Spinal cord (tissue), 10 donors: ENCODE measurements at places on chromosomes 6 and 20.

DNA sequence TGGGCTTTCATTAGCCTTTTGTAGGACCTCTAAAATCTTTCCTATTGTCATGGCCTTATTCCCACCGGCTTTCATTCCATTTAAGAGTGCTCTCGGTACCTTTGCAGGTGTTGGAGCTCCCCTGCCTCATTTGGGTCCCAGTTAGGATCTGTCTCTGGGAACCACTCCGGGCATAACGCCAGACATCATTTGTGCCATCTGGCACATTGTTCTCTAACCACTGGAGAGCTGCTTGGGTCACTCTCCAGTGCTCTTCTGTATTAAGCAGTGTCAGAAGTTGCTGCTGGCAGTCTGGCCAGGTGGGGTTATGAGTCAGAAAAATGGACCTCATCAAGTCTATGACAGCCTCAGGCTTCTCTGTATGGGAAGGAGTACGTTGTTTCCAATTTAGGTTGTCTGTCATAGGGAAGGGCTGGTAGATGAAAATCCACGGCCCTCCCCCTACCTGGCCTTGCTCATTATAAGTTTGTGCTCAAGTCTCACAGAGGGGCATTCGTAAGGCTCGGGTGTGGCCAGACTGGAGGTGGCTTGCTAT, 62.9 kb upstream of the MOCS1 start:
- no peak for DNase-seq

DNA sequence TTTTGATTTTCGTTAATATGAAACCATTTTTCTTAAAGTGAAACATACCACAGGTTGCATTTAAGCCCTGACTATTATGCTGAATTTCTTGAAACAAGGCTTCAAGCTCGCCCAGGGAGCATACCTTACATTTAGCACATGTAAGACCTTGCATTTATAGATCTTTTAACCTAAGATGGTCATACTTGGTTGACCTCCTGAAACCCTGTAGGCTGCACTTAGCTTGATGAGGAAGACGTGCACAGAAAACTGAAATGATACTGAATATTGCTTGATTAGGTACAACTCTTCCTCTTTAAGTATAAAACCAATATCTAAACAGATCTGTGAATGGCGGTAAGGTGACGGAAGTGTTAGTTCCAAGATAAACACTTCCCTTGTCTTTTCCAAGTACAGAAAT, 82.2 kb downstream of the CTNNBL1 start:
- DNase-seq: no peak

- DNase-seq: no peak
These were observed 491.4 kb downstream of the LMBRD1 start for GRCh38 chr6:69305456-69305855.

GRCh38 chr6:125793280-125793679, 2.5 kb downstream of the NCOA7 start:
- DNase-seq: no peak

DNA sequence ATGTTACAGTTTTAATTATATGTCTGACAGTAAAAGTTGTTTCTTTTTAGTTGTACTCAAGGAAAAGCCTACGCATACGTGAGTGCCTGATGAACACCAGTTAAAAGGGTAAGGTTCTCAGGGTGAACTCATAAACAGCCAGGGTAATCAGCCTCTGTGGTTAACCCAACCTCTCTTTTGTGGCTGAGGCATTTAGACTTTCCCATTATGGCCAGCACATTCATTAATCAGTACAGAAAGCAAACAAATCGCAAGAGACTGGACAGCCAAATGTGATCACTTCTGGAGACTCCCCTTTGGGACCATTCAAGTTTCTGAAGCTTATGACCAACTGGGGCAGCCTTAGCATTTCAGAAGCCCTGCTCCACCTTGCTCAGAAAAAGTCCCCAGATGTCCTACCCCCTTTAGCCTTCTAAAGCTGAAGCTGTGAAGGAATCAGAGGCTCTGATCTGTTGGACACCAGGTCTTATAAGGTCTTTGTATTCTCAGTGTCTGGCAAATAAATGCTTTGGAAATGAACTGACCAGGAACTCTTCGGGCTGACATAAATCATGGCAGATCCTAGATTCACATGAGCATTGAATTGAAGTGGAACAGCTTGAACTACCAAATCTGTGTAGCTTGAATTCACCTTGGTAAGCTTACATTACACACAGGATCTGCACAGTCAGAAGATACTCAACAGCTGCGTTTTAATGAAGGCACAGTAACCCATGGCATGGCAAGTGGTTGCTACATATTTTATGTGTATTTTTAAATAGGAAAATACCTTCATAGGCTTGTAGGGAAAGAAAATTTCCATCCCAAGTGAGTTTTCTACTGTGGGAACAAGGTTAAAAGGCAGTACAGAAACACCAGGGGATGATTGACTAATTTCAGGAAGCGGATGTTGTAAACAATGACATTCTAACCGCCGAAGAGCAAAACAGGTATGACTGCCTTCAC, 18.7 kb downstream of the IL20RA start:
- no peak for DNase-seq

DNA sequence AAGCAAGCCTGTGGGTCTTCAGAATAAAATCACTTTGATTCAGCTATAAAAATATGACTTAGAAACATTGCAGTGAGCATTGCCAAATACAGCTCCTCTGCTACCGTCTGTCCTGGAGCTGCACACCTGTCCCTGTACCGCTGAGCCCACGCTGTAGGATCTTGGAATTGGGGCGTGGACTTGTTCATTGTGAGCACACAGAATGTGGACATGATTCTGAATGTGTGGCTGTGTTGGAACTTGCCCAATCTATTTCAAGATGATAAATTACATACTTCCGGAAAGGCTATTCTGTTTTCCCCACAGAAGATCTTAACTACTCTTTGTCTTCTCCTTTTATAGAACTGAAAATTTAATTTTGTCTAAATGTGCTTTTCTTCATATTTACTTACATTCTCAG, 107.3 kb downstream of the UST start:
- DNase-seq: no peak

DNA sequence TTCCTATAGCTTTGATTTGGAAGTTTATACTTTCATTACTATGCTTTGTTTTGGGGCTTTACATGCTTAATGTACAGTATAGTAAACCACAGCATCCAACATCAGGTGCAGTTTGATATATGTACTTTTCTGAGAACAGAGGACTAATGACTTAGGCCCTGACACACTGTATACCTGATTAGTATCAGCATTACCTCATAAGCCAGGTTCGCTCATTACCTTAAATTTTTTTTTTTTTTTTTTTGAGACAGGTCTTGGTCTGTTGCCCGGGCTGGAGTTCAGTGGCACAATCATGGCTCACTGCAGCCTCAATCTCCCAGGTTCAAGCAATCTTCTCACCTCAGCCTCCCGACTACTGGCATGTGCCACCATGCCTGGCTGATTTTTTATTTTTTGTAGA, 28.4 kb downstream of the CD109 start:
- no peak for DNase-seq

- no peak for DNase-seq
These were observed 43.8 kb downstream of the ISM1 start for GRCh38 chr20:13264907-13265306.

- DNase-seq: no peak
These were observed 49.9 kb downstream of the CDH4 start for GRCh38 chr20:61301711-61302525.

GRCh38 chr6:101700655-101701054, 307.1 kb downstream of the GRIK2 start:
- no peak for DNase-seq

GRCh38 chr6:122817766-122818165, 28.7 kb downstream of the SMPDL3A start:
- no peak for DNase-seq

DNA sequence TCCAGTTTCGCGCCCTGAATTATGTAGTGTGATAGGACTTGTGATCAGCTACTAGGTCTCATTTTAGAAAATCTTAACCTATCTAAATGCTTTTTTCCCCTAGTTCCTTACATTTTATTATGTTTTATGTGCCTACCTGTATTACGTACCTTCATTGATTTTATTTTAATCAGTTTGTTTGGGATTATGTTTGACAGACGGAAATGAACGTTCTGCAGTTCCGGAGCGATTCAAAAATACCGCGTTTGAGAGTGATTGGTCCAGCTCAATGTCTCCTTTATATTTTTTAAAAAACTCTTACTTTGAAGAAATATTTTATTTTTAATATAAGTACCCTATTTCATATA, 114.3 kb upstream of the BTN3A2 start:
- peak; percentile 87 for DNase-seq

- DNase-seq: no peak
These were observed 346.2 kb upstream of the MMS22L start for GRCh38 chr6:97629180-97629579.

DNA sequence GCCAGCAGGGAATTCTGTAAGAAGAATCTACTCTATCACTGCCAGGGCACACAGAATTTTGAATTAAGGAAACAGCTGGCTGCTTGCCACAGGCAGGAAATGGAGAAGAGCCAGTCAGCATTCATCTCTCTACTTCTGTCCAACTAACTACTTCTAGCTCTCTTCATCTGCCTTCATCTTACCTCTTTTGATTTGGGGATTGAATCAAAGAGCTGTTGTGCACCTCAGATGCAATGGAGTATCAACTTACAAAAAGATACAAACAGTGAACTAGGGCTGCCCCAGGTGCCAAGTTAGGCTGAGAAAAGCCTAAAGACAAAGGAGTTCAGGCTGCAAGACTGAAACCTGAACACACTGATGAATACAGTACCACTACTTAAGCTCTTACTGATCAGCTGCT, 82.0 kb downstream of the PTPRK start:
- DNase-seq: no peak

GRCh38 chr6:49866485-49866943, at the start of gene CRISP1:
CRISP1 (minus strand) TSS chr6:49866535; CDS start chr6:49857400, 9,135 bp downstream.
- no peak for DNase-seq

GRCh38 chr20:52747845-52748284, 224.3 kb upstream of the TSHZ2 start:
- DNase-seq: no peak

- no peak for DNase-seq
These were observed 5.0 kb downstream of the GCNT2 start for GRCh38 chr6:10526156-10526555.

DNA sequence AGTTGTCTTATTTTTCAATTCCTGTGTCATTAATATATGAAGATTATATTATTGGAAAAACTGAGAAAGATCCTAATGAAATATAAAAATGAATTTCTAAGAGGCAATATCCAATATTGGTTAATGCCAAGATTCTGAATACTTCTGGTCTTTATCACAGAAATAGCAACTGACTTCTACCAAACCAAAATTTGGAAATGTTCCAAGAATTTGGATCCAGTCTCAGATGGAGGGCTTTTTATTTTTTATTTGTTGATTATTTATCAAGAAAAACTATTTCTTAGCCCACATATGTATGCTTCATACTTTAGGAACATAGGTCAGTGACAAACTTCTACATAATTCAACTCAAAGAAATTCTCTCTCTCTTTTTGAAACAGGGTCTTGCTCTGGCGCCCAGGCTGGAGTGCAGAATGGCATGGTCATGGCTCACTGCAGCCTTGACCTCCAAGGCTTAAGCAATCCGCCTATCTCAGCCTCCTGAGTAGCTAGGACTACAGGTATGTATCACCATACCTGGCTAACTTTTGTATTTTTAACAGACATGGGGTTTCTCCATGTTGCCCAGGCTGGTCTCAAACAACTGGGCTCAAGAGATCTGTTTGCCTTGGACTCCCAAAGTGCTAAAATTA, 13.1 kb downstream of the NUP43 start:
- no peak for DNase-seq

DNA sequence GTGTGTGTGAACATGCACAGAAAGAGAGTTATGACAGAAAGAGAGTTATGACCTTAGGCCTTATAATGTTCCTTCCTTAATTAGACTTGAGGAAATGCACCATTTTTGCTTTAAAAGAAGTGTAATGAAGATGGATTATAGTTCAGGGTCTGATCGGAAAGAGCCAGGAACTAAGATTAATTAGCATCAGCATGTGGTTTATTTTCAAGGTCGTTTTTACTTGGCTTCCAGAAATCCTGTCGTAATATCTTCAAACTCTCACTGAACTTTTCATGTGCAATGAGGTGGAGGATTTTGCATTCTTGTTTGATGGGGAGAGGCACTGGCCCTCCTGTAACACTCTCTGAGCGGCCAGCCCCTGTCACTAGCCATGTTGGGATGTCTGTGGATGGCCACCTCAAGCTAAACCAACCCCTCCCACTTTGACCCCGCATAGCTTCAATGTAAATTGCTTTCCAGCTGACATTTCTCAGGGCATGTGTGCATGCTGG, 116.8 kb downstream of the CDC5L start:
- no peak for DNase-seq

GRCh38 chr6:11853678-11854407, 75.2 kb upstream of the ADTRP start:
- no peak for DNase-seq

DNA sequence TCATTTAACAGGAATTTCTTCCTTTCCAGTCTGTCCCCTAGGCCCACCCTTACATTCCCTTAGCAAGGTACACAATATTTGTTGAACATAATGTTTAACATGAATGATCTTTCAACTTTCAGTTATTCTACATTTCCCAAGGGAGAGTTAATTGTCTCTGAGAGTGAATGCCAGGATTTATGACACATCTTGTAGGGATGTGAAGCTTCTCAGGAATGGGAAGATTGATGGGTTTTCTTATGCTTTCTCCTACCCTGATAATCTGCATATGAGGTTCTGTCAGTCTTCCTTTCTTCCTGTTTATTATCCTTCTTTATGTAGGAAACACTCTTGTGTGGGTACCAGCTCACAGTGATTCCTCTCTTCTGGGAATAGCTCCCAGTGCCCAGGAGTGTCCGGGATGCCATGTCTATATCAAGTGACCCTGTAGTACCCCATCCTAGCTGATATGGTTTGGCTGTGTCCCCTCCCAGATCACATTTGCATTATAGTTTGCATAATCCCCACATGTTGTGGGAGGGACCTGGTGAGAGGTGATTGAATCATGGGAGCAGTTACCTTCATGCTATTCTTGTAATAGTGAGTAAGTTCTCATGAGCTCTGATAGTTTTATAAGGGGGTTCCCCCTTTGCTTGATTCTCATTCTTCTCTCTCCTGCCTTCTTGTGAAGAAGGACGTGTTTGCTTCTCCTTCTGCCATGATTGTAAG, 7.1 kb upstream of the FYN start:
- no peak for DNase-seq

DNA sequence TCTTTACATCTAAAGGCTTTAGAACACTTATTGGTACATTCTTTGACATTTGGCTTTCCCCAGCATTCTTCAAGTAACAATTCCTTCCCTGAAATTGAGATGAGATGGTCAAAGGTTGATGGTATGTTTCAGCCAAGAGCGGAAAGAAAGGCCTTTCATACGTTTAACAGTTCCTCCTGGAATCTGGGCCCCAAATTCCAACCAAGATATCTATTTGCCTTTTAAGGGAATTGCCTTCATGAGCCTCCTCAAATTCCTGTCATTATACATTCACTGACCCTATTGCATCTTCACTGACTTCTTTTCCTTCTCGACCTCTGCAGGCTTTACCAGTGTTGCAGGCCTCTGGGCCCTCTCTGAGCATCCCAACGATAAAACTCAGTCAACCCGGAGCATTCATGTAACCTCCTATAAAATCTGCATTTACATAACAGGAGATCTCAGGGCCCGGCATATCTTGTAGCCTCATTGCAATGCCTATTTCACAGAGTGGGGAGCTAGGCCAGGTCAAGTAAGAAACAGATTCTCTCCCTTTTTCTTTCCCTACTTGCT, 18.3 kb upstream of the WFDC9 start:
- DNase-seq: no peak

- no peak for DNase-seq
These were observed 120.2 kb upstream of the AFDN start for GRCh38 chr6:167706313-167707109.
